Transverse colon (tissue), 4 donors: ENCODE measurements at places on chromosomes 2 and 18. TPM values are rescaled to one million over a fixed set of nuclear protein-coding genes. Genes with fewer than 3 reads are reported as not detected.
A peak's percentile ranks its signal among the peaks of the same experiment; 100 is the strongest.

DNA sequence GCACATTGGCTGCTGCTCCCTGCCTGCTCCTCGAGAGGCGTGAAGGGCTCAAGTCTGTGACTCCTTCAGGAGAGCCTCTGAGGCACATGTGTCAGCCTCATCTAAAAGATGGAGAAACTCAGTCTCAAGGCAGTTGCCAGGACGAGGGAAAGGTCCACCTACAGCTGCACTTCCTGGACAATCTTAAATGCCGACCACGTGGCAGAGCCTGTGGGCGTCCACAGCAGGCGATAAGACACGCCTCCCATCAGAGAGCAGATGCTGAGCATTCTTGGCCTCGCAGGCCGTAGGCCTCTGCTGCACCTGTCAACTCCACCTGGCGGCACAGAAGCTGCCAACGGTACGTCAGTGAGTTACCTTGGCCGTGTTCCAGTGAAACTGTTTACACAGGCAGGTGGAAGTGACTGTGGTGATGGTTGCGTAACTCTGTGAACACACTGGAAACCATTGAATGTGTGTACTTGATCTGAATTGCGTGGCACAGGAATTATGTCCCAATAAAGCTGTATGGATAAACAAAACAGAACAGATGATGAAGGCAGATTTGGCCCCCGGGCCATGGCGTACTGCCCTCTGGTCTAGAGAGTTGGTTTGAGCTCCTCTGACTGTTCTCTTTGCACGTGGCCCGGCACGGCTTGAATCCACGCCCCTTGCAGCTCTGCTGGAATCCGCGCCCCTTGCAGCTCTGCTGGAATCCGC, 114.5 kb downstream of the RNF144A start:
- H3K36me3 ChIP-seq, result no peaks in the 10 kb centered on the region
- H3K4me1 ChIP-seq, result peaks cover 11% of the 10 kb centered on the region
- DNase-seq, result peak; percentile 93
- H3K4me3 ChIP-seq, result no peak overlapping the region

DNA sequence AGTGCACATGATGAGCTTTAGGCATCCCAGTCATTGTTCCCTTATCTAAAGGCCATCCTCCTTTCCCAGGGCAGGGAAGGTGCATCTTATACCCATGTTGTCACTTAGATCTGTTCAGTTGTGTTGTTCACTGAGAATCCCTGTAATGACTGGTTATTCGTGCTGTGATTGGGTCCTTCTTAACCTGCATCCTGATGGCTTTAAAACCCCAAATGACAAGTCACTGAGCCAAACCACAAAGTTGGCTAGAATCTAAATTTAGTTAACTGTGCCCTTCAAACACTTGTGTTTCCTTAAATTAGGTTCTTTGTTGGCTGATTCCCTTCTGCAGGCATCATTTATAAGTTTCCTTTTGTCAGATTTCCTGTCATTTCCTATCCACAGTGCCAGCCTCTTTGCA, 58.5 kb upstream of the SLC16A14 start:
- DNase-seq, result no peak
- H3K4me3 ChIP-seq, result no peak overlapping the region
- no peaks in the 10 kb centered on the region for H3K36me3 ChIP-seq
- H3K27ac ChIP-seq, result no peak overlapping the region
- H3K27me3 ChIP-seq, result no peaks in the 10 kb centered on the region
- H3K4me1 ChIP-seq, result peaks cover 25% of the 10 kb centered on the region

GRCh38 chr18:10767658-10768057, 241.8 kb downstream of the NAPG start:
- H3K4me1 ChIP-seq, result no peaks in the 10 kb centered on the region
- no peak overlapping the region for H3K27ac ChIP-seq
- DNase-seq, result no peak
- no peaks in the 10 kb centered on the region for H3K36me3 ChIP-seq
- H3K4me3 ChIP-seq, result no peak overlapping the region
- H3K27me3 ChIP-seq, result no peaks in the 10 kb centered on the region

DNA sequence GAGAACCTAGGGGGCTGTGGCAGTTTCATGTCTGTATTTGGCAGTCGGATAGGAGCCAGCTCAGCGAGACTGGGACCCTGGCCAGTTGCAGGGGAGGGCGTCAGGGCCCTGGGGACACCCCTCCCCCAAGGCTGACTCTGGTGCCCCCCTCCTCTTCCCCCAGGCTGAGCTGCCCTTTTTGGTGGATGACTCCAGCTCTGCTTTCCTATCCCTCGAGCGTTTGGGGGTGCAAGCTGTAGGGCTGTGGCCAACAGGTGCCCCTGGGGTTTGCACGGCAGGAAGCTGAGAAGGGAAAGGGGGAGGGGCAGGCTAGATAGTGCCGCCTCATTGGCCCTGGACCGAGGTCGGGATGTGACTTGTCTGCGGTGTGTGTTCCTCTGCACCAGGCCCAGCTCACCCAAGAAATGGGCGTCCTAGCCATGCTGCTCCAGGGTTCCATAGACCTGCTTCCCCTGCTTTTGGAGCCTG, 26.4 kb downstream of the SPEG start:
- H3K36me3 ChIP-seq, result no peaks in the 10 kb centered on the region
- H3K27me3 ChIP-seq, result no peaks in the 10 kb centered on the region

DNA sequence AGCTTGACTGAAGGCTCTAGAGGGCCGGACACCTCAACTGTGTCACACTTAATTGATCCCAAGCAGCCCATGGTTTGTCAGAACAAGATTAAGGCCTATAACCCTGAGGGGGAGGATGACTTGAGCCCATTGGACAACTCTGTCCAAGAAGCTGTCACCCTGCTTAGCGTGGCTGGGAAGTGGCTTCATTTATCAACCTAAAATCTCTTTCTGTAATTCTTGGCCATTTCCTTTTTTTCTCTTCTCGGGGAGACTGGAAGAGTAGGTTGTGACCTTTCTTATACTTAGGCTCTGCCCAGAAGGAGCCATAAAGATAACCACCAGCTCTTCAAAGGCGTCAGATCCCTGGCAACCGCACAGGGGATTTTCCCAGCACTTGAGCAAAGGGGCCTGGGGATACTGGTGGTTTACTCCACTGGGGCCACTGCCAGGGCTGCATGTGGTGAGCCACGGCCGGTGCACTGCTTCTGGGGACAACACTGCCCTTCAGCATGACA, 265.5 kb downstream of the CYRIA start:
- peaks cover 6% of the 10 kb centered on the region for H3K4me1 ChIP-seq
- H3K36me3 ChIP-seq, result no peaks in the 10 kb centered on the region
- H3K27ac ChIP-seq, result no peak overlapping the region
- DNase-seq, result peak; percentile 53

DNA sequence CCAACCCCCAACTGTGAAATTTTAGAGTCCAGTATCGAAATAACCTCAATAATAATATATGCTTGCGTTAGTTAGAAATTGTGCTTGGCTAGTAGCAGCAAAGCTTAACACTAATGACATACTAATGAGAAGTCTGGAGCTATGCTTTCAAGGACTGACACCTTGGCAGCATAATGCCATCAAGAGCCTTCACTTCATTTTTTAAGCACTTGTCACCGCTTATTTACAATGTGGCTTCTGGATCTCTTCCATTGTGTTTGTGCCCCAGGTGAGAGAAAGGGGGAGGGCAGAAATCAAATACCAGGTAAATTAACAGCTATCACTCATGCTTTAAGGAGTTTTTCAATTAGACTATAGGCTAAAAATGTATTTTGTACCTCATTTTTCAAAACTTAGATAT, 101.5 kb downstream of the CDH7 start:
- no peaks in the 10 kb centered on the region for H3K27me3 ChIP-seq
- H3K36me3 ChIP-seq, result no peaks in the 10 kb centered on the region
- no peak overlapping the region for H3K4me3 ChIP-seq

GRCh38 chr2:557635-558301, 119.4 kb downstream of the TMEM18 start:
- H3K27ac ChIP-seq, result no peak overlapping the region
- no peak for DNase-seq
- no peak overlapping the region for H3K4me3 ChIP-seq
- no peaks in the 10 kb centered on the region for H3K4me1 ChIP-seq

- H3K4me1 ChIP-seq, result peaks cover 49% of the 10 kb centered on the region
- H3K4me3 ChIP-seq, result no peak overlapping the region
- no peaks in the 10 kb centered on the region for H3K27me3 ChIP-seq
- H3K27ac ChIP-seq, result no peak overlapping the region
- peak; percentile 48 for DNase-seq
- H3K36me3 ChIP-seq, result no peaks in the 10 kb centered on the region
These were observed 54.2 kb downstream of the SERTAD2 start for GRCh38 chr2:64599469-64599868.

- no peak for DNase-seq
- no peak overlapping the region for H3K4me3 ChIP-seq
- no peaks in the 10 kb centered on the region for H3K36me3 ChIP-seq
- no peak overlapping the region for H3K27ac ChIP-seq
These were observed 607.2 kb upstream of the GYPC start for GRCh38 chr2:126048719-126049118.

DNA sequence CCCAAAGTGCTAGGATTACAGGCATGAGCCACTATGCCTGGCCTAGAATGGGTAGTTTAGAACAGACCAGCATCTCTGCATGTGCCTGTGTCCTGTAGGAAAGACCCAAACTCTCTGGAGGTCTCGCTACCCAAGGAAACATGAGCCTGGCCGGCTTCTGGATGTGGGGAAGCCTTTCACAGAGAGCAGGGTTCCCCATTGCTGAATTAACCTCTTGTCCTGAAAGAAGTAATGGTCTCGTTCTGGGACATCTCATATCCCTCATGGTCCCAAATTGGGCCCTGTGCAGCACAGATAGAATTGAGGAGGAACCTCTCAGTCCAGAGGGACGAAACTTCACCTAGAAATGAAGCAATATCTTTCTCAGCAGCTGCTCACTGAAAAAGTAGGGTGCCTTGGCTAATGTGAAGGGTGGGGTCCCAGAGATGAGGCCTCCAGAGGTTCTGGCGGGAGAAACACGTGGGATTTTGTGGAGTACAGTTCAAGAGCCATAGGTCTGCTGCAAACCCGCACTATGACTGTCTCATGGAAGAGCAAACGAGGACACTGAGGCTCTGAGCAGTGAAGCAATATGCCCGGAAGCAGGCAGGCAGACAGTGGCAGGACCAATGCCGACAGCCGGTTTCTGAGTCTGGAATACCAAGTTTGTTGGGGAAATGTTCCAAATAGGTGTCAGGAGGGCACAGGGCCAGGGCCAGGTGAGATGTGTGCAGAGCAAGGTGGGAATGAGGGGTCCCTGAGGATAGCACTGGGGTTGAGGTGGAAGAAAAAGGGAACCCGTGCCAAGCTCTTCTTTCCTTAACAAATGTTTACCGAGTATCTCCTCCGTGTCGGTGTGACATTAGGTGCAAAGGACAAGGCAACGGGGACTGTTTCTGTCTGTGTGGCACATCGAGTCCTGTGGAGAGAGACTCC, 121.0 kb upstream of the TWIST2 start:
- no peak for DNase-seq
- H3K36me3 ChIP-seq, result no peaks in the 10 kb centered on the region
- H3K27ac ChIP-seq, result peak overlapping the region; percentile 82

DNA sequence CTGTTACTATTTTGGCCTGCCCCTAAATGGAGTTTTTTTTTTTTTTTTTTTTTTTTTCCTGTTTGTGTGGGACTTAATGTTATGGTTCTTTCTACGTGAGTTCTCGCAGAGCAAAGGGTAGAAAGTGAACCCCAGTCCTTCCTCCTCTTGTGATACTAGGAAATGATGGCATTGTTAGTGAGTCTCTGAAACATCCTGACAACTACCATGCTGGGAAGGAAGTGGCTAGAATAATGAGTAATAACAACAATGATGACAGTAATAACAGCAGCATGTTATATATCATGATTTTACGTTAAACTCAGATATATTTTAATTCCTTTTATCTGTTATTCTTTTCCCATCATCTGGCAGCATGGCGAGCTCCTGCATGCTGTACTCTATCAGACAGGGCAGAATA, 216.2 kb upstream of the LINC00305 start:
- no peaks in the 10 kb centered on the region for H3K4me1 ChIP-seq
- H3K27ac ChIP-seq, result no peak overlapping the region
- no peaks in the 10 kb centered on the region for H3K36me3 ChIP-seq
- H3K4me3 ChIP-seq, result no peak overlapping the region
- DNase-seq, result no peak

The SERPINB11 gene
- total RNA-seq, result not detected

DNA sequence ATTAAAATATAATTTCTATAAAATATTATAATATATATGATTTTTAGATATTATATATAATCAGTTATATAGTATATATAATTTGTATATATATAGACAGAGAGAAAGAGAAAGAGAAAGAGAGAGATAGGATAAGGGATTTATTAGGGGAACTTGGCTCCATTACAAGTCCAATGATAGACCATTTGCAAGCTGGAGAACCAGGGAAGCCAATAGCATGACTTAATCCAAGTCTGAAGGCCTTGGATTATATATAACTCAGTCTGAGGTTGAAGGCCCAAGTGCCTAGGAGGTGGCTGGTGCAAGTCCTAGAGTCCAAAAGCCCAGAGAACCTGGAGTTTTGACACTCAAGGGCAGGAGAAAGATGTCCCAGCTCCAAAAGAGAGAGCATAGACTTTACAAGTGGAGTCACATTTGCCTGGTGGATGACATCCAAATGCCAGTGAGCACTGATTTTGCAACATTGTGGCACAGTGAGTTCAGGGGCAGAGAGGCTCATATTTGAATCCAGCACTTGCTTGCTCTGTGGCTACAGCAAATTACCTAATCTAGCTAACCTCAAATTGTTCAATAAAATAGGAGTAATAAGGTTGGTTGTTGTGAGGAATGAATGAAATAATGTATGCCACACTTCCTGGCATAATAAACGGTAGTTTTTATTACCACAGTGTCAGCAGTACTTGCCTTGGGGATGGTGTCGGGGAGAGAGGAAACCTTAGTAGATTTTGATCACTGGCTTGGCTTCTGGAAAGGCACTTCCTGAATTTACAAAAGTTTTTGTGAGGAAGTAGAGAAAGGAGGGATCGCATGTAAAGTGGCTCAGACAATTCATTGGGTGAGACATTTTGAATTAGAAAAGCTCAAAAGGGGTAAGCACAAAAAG, 69.6 kb upstream of the CD28 start:
- no peaks in the 10 kb centered on the region for H3K36me3 ChIP-seq
- no peak overlapping the region for H3K4me3 ChIP-seq
- DNase-seq, result peak; percentile 41
- H3K4me1 ChIP-seq, result peaks cover 18% of the 10 kb centered on the region
- peak overlapping the region; percentile 56 for H3K27ac ChIP-seq
- no peaks in the 10 kb centered on the region for H3K27me3 ChIP-seq
